ENCODE measurements at places on chromosomes 12 and 14.

GRCh38 chr14:74858022-74858421 is 17.9 kb downstream of the PROX2 start:
- DNase-seq, result no peak

DNA sequence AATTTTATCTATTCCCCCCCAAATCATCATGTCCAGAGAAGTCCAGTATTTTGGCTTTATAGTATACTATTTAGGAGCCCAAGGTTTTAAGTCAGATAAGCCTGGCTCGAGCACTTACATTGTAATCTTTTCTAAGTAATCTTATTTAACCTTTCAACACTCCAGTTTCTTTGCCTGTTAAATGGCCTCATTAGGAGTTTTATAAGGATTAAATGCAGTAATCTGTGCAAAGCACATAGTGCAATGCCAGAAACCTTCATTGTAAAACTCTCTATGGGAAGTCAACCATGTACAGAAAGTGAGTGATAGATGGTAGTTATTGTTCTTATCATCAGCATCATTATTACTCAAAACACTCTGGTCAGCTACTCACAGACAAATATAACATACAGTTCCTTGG is 1330.4 kb downstream of the SLC16A7 start:
- no peak for DNase-seq

- no peak for DNase-seq
These were observed 22.8 kb downstream of the ERC1 start for GRCh38 chr12:1013618-1014489.

- peak; percentile 52 for DNase-seq
These were observed 68.5 kb upstream of the CSRP2 start for GRCh38 chr12:76947304-76947703.

Measured in spinal cord (tissue), 10 donors.